ENCODE measurements at places on chromosomes 12 and 14. TPM values are rescaled to one million over a fixed set of nuclear protein-coding genes. Genes with fewer than 3 reads are reported as not detected.

CLEC2A gene
- polyA plus RNA-seq: not detected

POTEG gene
- not detected for polyA plus RNA-seq

GRCh38 chr14:102164241-102164641 lies 24.5 kb downstream of the WDR20 start:
- peaks cover 3% of the 10 kb centered on the region for H3K4me1 ChIP-seq
- H3K36me3 ChIP-seq: no peaks in the 10 kb centered on the region
- no peak overlapping the region for H3K4me3 ChIP-seq
- H3K27me3 ChIP-seq: no peaks in the 10 kb centered on the region
- no peak overlapping the region for H3K27ac ChIP-seq

DNA sequence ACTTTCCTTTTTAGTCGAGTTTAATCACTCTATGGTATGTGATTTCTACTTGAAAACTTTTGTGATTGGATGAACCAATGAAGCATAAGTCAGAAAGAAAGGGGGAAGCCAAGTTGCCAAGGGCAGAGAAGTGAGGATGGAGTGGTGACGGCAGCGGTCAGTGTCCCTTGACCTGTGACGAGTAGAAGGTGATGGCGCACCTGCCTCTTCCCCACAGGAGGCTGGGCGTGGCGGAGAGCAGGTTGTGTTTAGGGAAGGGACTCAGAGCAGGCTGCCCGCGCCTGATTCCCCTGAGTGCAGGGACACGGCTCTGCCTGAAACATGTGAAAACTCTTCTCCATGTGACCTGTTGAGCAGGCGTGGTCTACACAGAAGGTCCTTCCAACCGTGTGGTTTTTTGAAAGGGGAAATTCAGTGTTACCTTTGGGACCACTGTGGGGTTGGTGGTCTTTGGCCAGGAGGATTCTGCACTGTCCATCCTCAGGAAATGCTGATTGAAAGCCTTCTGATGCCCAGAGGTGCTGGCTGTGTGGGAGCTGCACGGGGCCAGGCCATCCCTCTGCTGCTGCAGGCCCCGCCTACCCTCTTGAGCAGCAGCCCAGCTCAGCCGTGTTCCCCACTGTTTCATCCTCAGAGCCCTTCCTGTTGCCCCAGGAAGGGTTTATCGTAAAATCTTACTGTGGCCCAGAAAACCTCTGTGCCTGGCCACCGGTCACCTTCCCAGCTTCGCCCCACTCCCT lies 23.5 kb upstream of the AMN start:
- H3K4me3 ChIP-seq: no peak overlapping the region
- no peaks in the 10 kb centered on the region for H3K27me3 ChIP-seq
- no peak overlapping the region for H3K27ac ChIP-seq
- DNase-seq: no peak

DNA sequence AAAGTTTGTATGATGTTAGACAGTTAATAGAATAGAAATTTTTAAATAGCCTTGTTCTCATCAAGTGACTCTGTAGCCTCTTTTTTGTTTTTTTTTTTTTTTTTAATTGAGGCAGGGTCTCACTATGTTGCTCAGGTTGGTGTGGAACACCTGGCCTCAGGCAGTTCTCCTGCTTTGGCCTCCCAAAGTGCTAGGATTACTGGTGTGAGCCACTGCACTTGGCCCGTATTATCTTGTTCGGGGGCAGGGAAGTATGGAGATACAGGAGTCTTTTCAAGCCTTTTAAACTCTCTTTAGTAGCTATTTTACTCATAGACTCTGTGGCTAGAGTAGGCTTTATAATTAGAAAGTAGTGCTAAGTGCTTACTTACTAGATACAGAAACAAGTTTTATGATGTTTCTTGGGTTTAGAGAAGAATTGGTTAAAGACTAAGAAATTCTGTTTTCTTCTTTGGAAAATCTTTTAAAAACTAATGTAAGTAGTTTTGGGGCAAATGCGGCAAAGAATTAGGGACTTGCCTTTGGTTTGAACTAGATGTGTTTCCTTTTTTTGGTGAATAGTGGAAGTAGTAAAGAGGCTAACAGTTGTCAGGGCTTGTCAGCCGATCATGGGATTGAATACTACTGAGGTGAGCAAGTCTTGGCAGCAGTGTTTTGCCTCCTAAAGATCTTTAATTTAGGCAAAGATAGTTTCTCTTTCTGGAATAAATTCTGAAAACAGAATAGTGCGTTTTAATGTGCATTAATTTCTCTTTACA lies 31.3 kb downstream of the FBXO34 start:
- H3K4me3 ChIP-seq: no peak overlapping the region
- no peak overlapping the region for H3K27ac ChIP-seq
- no peaks in the 10 kb centered on the region for H3K4me1 ChIP-seq
- no peak for DNase-seq
- H3K27me3 ChIP-seq: no peaks in the 10 kb centered on the region

Measured in fibroblast of lung (primary cell).